Activated CD4-positive, alpha-beta T cell treated with anti-CD3 and anti-CD28 coated beads, Interleukin-2, amount 10 ng/mL, durations not matched to agents 7 days and 5 days (primary cell): ENCODE measurements at places on chromosomes 1 and 21.

DNA sequence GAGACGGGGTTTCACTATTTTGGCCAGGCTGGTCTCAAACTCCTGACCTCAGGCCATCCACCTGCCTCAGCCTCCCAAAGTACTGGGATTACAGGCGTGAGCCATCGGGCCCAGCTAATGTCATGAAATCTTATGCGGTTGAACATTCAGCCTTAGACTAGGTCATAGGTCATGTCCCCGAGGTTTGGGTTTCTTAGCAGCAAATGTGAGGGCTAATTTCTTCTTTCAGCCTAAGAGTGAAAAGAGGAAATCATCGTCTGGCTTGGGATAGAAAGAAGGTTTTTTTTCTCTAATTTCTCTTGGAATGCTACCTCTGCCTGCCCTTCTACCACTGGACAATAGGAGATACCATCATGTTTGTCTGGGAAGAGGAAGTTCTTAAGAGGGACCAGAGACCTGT lies 18.0 kb upstream of the PIK3CD start:
- DNase-seq = no peak

- no peak for DNase-seq
Measured at GRCh38 chr1:217983051-217983375, 302.1 kb upstream of the RRP15 start.

DNA sequence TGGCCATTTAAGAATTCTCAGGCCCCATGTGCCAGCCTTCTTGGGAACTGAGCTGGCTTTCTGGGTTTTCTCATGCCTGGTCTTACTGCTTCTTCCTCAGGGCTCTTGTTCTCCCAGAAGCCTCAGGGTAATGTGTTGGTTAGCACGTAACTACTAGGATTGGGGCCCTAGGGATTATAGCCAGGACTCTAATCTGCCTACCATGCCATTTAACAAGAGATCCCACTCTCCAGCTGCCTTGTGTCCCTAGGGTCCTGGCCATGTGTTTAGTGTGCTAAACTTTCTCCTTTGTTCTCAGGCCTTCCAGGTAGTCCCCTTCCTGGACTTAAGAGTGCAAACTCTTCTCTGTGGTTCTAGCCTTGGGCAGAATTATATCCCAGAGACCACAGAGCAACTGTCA lies 2.2 kb upstream of the SH3BGRL3 start:
- no peak for DNase-seq

- no peak for DNase-seq
Measured at GRCh38 chr1:244218220-244218619, 167.1 kb downstream of the ZBTB18 start.

- DNase-seq = no peak
Measured at GRCh38 chr1:236681219-236681618, 5.1 kb upstream of the ACTN2 start.

- no peak for DNase-seq
Measured at GRCh38 chr1:82478916-82479315, 678.2 kb downstream of the ADGRL2 start.

GRCh38 chr1:236773919-236774318 lies 21.2 kb upstream of the MTR start:
- DNase-seq = no peak

DNA sequence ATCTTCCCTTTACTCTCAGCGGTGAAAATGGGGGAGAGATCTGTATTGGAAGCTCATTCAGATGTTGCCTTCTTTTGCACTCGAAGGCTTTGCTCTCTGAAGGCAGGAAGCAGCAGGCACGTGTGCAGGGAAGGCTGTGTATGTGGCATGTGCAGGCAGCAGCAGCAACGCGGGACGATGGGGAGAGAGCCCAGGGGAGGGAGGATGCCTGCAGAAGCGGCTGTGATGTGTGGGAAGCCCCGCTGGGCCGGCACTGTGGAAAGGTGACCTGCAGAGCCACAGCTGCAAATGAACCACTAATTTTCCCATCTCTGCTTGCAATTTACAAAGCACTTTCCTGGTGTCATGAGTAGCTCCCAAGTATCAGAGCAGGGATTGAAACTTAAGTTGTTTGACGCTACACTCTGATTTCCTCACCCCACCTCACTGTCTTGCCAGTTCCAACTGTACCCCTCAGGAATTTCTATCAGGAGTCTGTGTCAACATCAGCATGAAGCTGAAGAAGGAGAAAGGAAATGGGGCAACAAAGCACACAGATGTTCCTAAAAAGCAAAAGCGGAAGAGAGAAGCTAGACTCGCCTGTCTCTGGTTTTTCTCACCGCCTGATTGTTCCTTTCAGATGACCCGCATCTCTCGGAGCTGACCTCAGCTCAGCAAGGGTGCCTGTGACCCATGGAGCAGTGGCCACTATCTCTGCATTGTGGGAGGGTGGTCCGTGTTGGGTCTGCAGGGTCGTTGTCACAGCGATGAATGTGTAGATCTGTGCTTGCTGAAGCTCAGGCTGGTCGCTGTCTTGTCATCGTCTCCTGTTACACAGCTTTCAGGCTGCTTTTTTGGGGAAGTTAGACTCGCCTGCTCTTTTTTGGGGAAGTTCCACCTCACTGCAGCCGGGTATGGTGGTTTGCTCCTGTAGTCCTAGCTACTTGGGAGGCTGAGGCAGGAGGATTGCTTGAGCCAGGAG lies 156.1 kb downstream of the KIF26B start:
- peak; percentile 12 for DNase-seq

DNA sequence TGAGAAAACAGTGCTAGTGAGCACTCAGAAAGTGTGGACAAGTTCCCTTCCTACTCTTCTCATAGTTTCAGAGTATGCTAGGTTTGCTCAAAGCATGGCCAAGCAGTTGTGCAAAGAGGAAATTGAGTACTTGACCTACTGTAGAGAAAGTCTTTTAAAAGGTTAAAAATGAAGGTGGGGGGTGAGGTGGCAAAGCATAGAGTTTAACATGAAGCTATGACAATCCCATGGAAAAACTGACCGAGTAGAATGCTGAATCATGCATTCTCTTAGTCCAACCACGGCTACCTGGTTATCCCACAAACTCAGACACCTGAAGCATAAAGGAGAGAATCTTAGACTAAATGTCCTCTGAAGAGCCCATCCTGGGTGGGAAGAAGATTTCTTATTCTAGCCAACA lies 79.9 kb downstream of the PTPN14 start:
- no peak for DNase-seq

GRCh38 chr1:69404486-69404885 lies 163.2 kb upstream of the LRRC7 start:
- DNase-seq = no peak

DNA sequence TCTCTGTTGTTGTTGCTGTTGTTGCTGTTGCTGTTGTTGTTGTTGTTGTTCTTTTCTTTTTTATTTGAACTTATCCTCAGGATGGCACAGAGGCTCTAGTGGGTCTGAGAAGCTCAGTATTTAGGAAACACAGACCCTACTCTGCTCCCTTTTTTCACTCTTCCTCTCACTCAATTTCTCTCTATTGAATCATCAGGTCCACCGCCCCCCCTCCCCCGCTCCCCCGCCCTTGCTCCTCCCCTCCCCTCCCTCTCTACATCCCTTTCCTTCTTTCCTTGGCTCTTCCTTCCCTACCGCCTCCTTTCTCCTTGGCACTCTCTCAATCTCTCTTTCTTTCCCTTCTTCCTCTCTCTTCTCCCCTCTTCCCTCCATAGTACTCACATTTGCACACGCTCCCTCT lies 218.5 kb upstream of the ZC3H12A start:
- no peak for DNase-seq

DNA sequence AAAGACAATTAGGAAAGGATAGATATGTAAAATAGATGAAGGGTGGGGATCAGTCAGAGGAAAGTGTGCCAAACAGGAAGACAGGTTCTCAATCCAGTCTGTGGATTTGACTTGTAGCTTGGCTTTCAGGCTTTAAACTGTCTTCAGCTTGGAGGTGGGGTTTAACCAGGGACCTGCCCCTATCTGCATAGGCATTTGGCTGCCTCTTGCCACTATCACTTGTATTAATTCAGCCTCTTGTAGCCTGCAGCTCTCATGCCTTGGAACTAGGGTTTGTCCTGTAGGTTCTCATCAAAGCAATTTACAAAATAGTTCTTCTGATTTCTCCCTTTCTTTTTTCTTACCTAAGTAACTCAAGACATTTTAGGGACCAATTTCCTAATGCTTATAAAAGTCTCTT lies 88.8 kb upstream of the PAXBP1 start:
- no peak for DNase-seq

DNA sequence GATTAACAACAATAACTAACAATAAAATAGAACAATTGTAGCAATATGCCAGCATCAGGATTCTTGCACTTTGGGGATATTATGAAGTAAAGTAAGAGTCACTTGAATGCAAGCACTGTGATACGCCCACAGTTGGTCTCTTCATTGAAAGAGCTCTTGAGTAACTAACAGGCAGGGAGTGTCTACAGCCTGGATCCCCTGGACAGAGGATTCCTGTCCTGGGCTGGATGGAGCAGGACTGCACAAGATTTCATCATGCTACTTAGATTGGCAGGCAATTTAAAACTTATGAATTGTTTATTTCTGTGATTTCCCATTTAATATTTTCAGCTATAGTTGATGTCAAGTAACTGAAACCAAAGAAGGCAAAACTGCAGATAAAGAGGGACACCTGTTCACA lies 13.7 kb upstream of the KRTAP19-5 start:
- no peak for DNase-seq

- no peak for DNase-seq
Measured at GRCh38 chr1:154489695-154490274, 12.2 kb upstream of the TDRD10 start.

GRCh38 chr1:92536980-92537884 lies 50.5 kb upstream of the GFI1 start:
- DNase-seq = peak; percentile 62

- no peak for DNase-seq
Measured at GRCh38 chr1:248372394-248372793, 3.2 kb upstream of the OR2T6 start.

- DNase-seq = no peak
Measured at GRCh38 chr1:39722495-39722894, 16.2 kb upstream of the PPIE start.

DNA sequence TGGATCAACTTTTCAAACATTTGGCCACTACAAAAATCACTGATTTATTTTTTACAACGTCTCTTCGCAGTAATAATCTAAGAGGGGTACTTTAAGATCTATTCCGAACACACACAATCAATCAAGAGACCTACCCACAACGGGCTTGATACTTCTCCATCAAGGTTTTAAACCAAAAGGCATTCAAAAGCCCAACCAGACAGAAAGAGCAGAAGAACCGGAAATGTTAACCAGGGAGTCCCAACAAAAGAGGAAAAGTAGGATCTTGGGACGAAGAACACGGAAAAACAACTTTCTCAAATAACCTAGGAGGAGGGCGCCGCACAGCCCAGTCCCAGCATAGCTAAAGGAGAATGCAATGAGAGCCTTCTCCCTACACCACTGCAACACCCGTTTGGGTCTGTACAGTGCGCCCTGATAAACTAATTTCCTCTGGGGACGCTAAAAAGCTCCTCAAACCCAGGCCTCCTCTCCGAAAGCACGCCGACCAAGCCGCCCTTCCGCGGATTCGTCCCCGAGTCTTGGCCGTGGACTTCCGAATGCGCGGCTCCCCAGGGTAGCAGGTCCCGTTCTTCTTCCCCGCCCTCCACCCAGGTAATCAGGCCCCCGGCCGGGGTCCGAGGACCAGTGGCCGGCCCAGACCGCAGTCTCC lies 623 bp downstream of the RPL22 start:
- peak; percentile 47 for DNase-seq

GRCh38 chr1:63790989-63791388 lies 17.2 kb downstream of the ROR1 start:
- DNase-seq = no peak

DNA sequence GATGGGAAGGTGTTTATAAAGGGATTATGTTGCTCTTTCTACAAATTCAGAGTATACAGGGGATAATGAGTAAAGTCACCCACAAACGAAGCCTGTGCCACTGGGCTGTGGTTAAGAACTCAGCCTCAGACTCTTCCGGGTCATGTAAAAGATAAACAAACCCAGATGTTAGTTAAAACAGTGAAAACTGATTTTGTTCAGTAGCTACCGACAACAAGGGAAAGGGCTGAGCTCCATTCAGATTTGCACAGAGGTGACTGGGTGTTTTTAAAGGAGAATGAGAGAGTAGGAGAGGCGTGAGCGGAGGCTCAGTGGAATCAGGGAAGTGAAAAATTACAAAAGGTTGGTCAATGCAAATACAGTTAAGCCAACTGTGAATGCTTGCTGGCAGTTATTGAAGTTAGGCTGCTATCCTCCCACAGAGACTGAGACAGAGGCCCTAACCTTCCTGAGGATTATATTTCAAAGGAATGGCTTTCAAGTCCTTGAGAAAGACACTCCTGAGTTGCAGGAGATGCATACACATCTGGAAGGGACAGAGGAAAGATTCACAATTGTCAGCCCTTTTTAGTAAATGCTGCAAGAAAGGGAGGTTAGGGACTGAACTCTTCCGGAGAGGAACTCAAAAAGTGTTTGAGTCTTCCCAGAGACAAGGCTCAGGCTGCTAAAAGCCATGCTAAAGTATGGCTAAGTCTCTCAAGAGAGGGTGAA lies 29.9 kb upstream of the SAMD13 start:
- DNase-seq = peak; percentile 29

GRCh38 chr1:39086865-39087409 lies 60.8 kb downstream of the NDUFS5 start:
- no peak for DNase-seq

DNA sequence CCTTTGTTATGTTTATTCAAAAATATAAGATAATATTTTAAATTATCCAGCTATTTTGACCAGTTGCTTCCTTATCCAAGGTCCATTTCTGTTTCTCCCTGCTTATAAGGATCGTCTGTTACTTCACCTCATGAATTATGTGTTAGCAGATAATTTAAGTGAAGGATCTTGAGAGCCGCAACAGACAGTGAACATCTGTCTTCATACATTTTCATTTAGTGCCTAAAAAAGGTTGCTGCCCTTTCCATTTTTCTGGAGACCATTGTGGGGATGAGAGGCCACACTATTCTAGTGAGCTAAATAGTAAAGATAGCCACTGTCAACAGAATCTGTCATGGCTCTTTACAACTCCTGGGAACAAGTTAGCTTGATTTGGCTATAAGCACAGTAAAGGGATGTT lies 154.0 kb downstream of the CLEC20A start:
- DNase-seq = no peak

GRCh38 chr1:210937846-210938245 lies 196.1 kb downstream of the KCNH1 start:
- no peak for DNase-seq

- no peak for DNase-seq
Measured at GRCh38 chr1:152112101-152112884, 3.0 kb downstream of the TCHH start.

GRCh38 chr21:43950936-43951335 lies 61.2 kb upstream of the TRAPPC10 start:
- no peak for DNase-seq

- DNase-seq = no peak
Measured at GRCh38 chr1:6221210-6221784, 14.5 kb downstream of the ICMT start.
